Tracheal epithelial cell (primary cell): ENCODE measurements at places on chromosomes 11 and 22. TPM values are rescaled to one million over a fixed set of nuclear protein-coding genes. Genes with fewer than 3 reads are reported as not detected.

The TAF6L gene
- total RNA-seq: 13.3 and 21.1 TPM in 2 replicates

The GRM5 gene
- total RNA-seq: under 0.01 TPM in 1 of 2 replicates, not detected in the other

The KCNJ5 gene
- total RNA-seq: 7.2 and 7.5 TPM in 2 replicates

The FGF4 gene
- not detected in 2 replicates for total RNA-seq

The RNF26 gene
- 3.1 and 4.9 TPM in 2 replicates for total RNA-seq

The MRGPRX3 gene
- total RNA-seq: 2.4 TPM in 1 of 2 replicates, not detected in the other

The PGA3 gene
- not detected in 2 replicates for total RNA-seq

The MOGAT2 gene
- not detected in 2 replicates for total RNA-seq

The OR10D3 gene
- total RNA-seq: not detected in 2 replicates

The TMPRSS13 gene
- 1.7 and 4.6 TPM in 2 replicates for total RNA-seq

The DGAT2 gene
- 6.3 and 11.7 TPM in 2 replicates for total RNA-seq

The GRAMD1B gene
- total RNA-seq: under 0.01 and 0.96 TPM in 2 replicates

The ZNF214 gene
- 0.24 and 0.85 TPM in 2 replicates for total RNA-seq

The HORMAD2 gene
- not detected in 2 replicates for total RNA-seq

The DDTL gene
- total RNA-seq: 0.43 TPM in 1 of 2 replicates, not detected in the other

The OR8D1 gene
- not detected in 2 replicates for total RNA-seq

The EFEMP2 gene
- 5.3 and 10.4 TPM in 2 replicates for total RNA-seq

The BATF2 gene
- 0.21 and 0.96 TPM in 2 replicates for total RNA-seq
